ENCODE measurements at places on chromosomes 1 and 21.

- no peak for DNase-seq
Observed at GRCh38 chr1:15215116-15215515, 31.9 kb upstream of the FHAD1 start.

DNA sequence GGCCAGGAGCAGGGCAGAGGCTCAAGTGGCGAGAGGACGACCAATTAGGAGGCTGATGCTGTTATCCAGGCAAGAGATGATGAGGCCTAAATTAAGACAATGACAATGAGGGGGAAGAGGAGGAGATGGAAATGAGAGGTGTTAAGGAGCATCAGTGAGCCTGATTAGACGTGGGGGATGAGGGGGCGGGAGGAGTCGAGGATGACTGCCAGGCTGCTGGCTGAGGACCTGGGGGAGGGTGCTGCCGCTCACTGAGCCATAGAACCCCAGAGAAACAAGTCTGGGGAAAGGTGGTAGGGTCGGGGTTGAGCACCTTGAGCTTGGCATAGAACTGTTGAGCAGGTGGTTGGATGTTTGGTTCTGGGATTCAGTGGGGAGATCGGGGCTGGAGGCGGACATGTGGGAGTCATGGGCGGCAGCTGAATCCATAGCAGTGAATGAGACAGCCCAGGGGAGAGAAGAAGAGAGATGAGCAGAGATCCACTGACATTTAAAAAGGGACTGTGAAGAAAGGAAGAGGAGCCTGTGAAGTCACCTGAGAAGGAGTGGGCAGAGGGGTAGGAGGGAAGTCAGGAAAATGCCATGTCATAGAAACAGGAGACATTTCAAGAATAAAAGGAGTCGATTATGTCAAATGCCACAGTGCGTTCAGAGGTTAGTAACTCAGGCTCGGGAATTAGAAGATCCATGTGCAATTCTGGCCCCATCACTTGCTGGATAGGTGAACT, 28.5 kb downstream of the DLGAP3 start:
- DNase-seq = no peak

GRCh38 chr1:238232084-238232710, 341.5 kb upstream of the ZP4 start:
- no peak for DNase-seq

DNA sequence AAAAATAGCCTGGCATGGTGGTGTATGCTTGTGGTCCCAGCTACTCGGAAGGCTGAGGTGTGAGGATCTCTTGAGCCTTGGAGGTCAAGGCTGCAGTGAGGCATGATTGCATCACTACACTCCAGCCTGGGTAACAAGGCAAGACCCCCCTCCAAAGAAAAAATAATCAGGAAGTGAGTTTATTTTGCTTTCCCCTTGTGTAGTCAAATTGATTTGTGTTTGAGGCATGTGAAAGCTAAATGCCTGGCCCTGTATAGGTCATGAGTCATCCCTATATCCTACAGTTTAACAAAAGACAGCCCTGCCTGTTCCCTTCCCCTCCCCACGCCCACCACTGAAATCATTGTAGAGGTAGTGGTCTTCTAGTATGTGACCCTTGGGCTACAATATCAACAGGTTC, 241.4 kb upstream of the JUN start:
- no peak for DNase-seq

GRCh38 chr1:50605186-50605875, 182.1 kb upstream of the DMRTA2 start:
- DNase-seq = no peak

DNA sequence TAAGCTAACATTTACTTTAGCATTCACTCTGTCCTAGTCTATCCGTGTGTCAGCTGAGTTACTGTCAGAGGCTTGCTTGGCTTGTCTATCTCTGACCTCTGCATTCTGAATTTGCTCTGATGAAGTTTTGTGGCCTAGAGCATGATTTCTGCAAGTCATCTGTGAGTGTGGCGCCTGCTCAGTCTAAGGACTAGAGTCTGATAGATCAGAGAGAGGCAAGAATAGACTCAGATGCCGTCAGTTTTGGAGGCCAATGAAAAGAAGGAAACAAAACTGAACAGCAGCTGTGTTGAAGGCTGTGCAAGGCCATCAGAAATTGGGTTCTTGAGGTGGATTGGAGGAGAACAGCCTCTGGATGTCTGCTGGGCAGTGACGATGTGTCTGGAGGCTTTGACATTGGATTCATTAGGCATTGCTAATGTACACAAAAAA, 573.1 kb downstream of the USP25 start:
- DNase-seq = no peak

DNA sequence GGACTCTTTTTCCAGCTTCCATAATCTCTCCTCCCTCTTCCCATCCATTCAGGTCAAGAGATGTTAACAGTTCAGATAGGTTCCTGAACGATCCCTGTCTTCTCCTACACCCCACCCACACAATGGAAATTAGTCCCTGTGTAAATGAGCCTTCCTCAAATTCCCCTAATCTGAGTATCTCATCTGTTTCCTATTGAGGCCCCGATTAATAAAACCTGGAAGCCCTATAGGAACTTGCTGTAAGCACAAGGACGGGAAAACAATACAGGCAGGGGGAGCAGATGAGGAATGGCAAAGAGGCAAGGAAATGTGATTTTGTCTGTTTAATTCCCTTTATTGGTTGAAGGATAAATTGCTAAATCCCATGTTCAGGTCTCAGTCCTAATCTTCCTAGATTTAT, 7.1 kb upstream of the GPX7 start:
- DNase-seq = no peak

GRCh38 chr21:45570826-45571601, 28.8 kb upstream of the SLC19A1 start:
- DNase-seq = no peak

- DNase-seq = no peak
Observed at GRCh38 chr1:156051011-156051725, 2.4 kb downstream of the UBQLN4 start.

DNA sequence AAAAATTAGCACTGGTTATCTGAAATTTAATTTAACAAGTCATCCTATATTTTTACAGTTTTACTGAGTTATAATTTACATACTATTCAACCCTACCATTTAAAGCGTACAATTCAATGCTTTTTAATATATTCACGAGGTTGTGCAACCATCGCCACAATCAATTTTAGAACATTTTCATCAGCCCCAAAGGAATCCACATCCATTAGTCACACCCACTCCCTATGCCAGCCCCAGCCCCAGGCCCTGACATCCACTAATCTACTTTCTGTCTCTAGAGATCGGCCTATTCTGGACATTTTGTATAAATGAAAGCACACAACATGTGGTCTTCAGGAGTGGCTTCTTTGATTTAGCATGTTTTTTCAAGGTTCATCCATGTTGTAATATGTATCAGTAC, 134.7 kb downstream of the PSMG1 start:
- no peak for DNase-seq

DNA sequence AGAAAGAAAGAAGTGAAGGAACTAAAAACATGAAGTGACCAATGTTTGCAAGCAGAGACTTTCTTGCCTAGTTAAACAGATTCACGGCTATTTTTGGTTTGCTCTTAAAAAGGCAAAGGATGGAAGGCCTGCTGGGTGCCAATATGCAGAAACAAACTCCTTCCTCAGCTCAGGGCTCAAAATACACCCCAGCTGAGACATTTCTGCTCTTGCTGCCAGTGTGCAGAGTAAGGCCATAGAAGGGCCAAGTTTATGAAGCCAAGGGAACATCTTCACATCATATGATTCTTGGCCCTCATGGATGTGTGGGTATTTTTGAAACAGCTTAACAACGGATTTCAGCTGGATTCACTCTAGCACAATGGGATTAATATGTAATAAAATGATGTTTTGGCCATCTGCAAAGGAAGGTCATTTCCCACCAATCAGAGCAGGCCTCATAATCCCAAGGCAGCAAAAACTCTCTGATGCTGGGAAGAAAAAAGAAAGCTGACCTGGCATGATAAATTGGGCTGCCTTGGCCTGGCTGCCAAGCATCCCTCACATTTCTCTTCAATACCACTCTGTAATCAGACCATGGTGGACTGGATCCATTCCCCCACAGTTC, 70.7 kb downstream of the CAPZB start:
- DNase-seq = no peak

DNA sequence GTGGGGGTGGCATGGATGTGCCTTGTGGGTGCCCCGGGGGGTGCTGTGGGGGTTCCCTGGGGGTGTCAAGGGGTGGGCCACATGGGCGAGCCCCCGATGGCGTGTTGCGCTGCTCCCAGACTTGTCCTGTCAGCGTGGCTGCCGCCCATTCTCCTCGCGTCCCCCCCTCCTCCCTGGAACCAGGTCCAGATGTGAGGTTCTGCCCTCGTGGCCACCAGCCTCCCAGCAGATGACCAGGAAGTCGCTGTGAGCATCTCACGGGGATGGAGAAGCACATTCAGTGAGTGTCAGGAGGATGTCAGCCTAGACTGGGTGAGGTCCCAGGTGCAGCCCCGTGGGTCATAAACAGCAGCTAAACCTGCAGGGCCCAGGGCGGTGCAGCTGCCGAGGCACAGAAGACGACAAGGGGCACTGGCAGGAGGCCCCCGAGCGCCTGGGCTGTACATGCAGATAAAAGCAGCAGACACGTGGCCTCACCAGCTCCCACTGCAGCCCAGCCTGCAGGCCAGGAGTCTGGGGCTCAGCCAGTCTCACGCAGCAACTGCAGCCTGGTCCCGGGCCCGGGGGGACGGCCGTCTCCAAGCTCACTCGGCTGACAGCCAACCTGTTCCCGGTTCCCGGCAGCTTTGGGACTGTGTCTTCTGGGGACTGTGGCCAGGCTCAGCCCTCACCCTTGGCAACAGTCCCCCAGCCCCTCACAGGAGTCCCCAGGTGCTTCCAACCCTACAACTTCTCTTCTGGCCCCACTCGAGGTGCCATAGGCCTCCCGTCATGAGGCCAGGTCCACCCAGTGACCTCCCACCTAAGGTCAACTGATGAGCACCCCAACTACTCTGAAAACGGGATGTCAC, 17.5 kb upstream of the COL6A2 start:
- DNase-seq = no peak

- no peak for DNase-seq
Observed at GRCh38 chr1:198373376-198373775, 167.1 kb downstream of the ATP6V1G3 start.

DNA sequence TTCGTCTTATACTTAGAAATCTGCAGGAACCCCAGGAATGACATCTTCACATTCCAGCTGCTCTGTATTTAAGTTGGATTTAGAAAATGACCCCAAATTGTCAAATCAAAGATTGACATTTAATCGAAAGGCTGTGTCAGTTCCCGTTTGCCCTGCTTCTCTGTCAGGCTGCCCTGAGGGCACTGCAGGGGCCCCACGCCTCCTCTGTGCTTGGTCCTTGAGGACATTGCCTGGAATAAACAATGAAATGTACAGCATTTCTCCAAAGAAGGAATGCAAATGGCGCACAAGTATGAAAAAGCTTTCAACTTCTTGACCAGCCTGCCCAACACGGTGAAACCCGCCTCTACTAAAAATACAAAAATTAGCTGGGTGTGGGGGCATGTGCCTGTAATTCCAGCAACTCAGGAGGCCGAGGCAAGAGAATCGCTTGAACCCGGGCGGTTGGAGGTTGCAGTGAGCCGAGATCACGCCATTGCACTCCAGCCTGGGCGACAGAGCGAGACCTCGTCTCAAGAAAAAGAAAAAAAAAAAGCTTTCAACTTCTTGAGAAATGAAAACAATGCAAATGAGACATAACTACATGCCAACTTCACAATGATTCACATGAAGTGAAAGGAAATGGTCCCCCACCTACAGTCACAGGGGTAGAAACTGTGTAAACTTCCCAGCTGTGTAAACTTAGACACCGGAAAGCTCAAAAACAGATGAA, 3.0 kb downstream of the TMPRSS3 start:
- no peak for DNase-seq

GRCh38 chr1:87334351-87335174, 5.9 kb downstream of the LMO4 start:
- DNase-seq = no peak

DNA sequence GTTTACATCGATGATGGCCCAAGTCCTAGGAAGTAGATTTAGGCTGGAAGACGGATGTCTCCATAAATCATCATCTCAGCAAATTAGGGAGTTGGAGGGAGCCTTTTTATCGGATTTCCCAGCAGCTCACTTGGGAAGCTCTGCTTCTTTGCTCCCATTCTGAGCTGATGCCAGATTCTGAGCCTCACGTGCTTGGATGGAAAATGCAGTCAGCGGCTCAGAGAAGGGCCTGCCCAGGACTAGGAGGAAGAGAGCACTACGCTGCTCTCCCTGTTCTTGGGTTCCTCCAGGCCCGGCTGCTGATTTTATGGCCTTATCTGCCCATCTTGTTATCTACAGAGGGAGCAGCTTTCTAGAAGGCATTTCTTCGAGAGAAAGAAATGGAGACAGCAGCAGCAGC, 42.0 kb downstream of the UBIAD1 start:
- no peak for DNase-seq

GRCh38 chr1:113905435-113905861, 322 bp downstream of the DCLRE1B start:
- peak; percentile 30 for DNase-seq

DNA sequence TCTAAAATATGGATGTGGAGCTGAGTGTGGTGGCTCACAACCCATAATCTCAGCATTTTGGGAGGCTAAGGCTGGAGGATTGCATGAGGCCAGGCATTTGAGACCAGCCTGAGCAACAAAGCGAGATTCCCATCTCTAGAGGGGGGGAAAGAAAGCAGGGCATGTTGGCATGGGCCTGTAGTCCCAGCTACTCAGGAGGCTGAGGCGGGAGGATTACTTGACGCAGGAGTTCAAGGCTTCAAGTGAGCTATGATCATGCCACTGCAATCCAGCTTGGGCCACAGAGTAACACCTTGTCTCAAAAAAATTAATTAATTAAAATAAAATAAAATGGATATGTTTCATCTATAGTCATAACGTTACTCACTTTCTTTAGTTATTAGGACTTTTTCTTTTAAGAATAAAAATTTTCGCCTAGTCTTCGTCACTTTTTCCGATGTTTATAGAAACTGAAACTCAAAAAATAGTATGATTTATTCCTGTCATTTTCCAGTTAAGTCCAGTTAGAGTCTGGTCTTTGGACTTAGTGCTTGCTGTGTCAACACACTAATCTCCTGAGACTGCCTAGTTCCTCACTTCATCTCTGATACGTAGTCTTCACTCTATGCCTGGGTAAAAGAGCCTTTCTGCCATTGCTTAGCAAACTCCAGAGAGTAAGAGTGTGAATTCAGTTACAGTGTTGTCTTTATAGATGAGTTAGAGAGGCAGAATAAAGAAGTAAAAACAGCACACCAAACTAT, 28.0 kb downstream of the IARS2 start:
- no peak for DNase-seq

All from GM12892 (cell line).